ENCODE measurements at places on chromosomes 1 and 21. TPM values are rescaled to one million over a fixed set of nuclear protein-coding genes. Genes with fewer than 3 reads are reported as not detected.

The NPHP4 gene
- 5.9 TPM for total RNA-seq

The CASQ2 gene
- total RNA-seq, result not detected

The RPL22 gene
- 438 TPM for total RNA-seq

The RGS7 gene
- total RNA-seq, result not detected

The ATP1A2 gene
- 0.10 TPM for total RNA-seq

The LCA5L gene
- 1.9 TPM for total RNA-seq

The SPRR2A gene
- not detected for total RNA-seq

The TINAGL1 gene
- 0.51 TPM for total RNA-seq

The HES3 gene
- not detected for total RNA-seq

The AKR7A3 gene
- 0.32 TPM for total RNA-seq

The CLCA1 gene
- not detected for total RNA-seq

The TNNT2 gene
- not detected for total RNA-seq

The CHIT1 gene
- total RNA-seq, result not detected

The SEC16B gene
- 1.3 TPM for total RNA-seq

The LORICRIN gene
- total RNA-seq, result not detected

The GPR89B gene
- 4.3 TPM for total RNA-seq

The KLF17 gene
- 0.48 TPM for total RNA-seq

The NEK2 gene
- 44.5 TPM for total RNA-seq

The LMOD1 gene
- not detected for total RNA-seq

The C8B gene
- not detected for total RNA-seq

The DMBX1 gene
- total RNA-seq, result 1.1 TPM

The TDRD5 gene
- not detected for total RNA-seq

The CENPL gene
- total RNA-seq, result 12.8 TPM

The TFF2 gene
- not detected for total RNA-seq

The PTAFR gene
- total RNA-seq, result 0.09 TPM

The KLHDC8A gene
- total RNA-seq, result 0.79 TPM

The LMX1A gene
- not detected for total RNA-seq

The TACSTD2 gene
- not detected for total RNA-seq

The SLC5A9 gene
- total RNA-seq, result not detected

The AKR1A1 gene
- 75.8 TPM for total RNA-seq

The LAD1 gene
- 1.0 TPM for total RNA-seq

The SUSD4 gene
- 0.48 TPM for total RNA-seq

The ABCD3 gene
- total RNA-seq, result 22.1 TPM

The SH2D1B gene
- total RNA-seq, result 0.13 TPM

The RAB29 gene
- 11.2 TPM for total RNA-seq

The GCSAML gene
- not detected for total RNA-seq

The CNN3 gene
- total RNA-seq, result 51.4 TPM

The C1orf167 gene
- total RNA-seq, result not detected

The CALML6 gene
- total RNA-seq, result not detected

The CD101 gene
- 0.23 TPM for total RNA-seq

The NEGR1 gene
- total RNA-seq, result not detected

The NLRP3 gene
- total RNA-seq, result not detected

The SHE gene
- total RNA-seq, result 0.10 TPM
